ENCODE measurements at places on chromosomes 12 and 14.

- no peak for DNase-seq
Measured at GRCh38 chr12:88251798-88252197, 109.7 kb downstream of the TMTC3 start.

- DNase-seq: no peak
Measured at GRCh38 chr14:100146531-100147091, 12.8 kb downstream of the DEGS2 start.

DNA sequence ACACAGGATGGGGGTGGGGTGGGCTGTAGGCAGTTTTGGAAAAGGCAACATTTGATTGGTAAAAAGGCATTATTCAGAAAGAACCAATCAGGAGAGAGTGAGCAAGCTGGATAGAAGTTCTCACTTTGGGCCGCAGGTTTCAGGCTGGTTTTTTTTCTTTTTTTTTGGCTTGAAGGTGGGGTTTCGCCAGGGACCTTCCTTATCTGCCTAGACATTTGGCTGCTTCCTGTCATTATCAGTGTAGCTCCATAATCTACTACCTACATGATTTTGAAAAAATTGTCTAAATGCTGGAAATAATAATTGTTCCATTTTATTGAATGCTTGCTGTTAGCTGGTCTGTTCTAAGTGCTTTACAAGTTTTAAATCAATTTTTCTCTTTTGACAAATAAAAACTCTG, 649.0 kb downstream of the TMTC2 start:
- no peak for DNase-seq

GRCh38 chr14:61355892-61356325, 34.5 kb downstream of the PRKCH start:
- no peak for DNase-seq

- no peak for DNase-seq
Measured at GRCh38 chr12:32504591-32504990, 105.2 kb downstream of the FGD4 start.
